Psoas muscle (tissue), 8 donors: ENCODE measurements at places on chromosomes 1 and 21.

DNA sequence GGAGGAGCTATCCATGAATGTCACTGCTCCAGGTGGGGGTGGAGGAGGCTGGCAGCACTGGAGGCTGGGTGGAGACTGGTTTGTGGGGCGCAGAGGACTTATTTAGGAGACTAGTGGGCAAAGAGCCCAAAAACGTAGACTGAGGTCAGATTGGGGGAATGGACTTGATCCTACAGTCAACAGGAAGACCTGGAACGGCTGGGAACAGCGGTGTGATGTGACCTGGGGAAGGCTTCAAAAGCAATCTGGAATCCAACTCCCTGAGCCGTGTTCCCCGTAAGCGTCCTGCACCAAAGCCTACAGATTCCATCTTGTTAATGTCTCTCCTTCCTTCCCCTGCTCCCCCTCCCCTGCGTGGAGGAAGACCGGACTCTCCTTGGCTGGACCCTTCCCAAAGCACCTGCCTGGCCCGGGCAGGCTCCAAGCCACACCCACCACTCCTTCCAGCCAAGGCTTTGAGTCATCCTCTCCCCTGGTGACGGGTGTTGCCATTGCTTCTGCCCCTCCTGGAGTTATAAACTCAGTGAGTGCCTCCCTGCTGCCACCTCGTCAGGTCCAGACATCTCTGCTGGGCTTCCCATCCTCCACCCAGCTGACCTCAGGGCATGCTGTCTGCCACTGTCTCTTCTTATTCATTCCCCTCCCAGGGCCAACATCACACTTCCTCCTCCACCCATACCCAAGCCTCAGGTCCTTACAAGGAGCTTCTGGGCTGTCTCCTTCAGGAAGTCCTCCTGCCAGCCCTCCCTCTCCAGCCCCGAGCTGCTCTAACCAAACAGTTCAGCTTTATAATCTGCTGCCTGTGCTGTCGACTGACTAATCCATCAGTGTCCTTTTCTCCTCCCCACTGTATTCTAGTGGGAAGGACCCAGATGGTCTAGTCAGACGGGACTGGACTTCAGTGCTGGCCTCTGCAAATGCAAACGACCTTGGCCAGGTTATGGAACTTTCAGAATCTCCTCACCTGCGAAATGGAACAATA lies 1.6 kb upstream of the CLSTN1 start:
- peak; percentile 62 for DNase-seq

- peak; percentile 15 for DNase-seq
These were observed 59.5 kb downstream of the S100B start for GRCh38 chr21:46545363-46545762.

- peak; percentile 94 for DNase-seq
These were observed 2.7 kb upstream of the HSPG2 start for GRCh38 chr1:21939650-21940374.

GRCh38 chr1:231311720-231312431 lies 25.8 kb downstream of the EXOC8 start:
- no peak for DNase-seq

- no peak for DNase-seq
These were observed 3.9 kb downstream of the RNF220 start for GRCh38 chr1:44408632-44409602.

DNA sequence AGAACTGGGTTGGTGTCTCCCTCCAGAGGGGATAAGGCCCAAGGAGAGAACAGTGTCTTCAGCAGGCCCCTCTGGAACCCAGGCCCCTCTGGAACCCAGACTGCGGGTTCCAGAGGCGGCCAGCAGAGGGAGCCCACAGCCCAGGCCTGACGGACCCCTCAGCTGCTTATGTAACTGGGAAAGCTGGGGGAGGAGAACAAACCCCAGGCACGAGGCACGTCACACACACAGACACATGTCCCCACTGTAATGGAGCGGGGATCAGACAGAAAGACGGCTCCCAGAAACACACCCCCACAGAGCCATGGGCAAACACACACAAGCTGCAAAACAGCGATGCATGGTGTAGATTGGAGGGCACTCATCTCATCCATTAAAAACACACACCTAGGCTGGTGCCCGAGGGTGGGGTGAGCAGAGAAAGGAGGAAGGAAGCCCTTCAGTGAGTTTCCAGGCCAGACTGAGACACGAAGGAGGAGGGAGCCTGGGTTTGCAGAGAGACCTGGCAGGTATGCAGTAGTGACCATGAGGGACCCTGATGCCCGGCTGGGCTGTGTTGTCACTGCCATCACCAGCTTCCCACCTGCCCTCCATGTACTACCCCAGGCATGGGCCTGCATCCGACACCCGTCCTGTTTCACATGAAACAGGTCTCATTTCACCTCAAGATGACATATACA lies 2.8 kb upstream of the IGSF8 start:
- peak; percentile 80 for DNase-seq

- DNase-seq = no peak
These were observed 14.7 kb downstream of the BEND5 start for GRCh38 chr1:48761986-48762385.

- no peak for DNase-seq
These were observed 12.6 kb downstream of the GTF2B start for GRCh38 chr1:88878731-88879130.

- DNase-seq = peak; percentile 61
These were observed 1.6 kb upstream of the KLHDC9 start for GRCh38 chr1:161096530-161096929.

- peak; percentile 79 for DNase-seq
These were observed 24.4 kb downstream of the PLXNA2 start for GRCh38 chr1:208219659-208220282.

DNA sequence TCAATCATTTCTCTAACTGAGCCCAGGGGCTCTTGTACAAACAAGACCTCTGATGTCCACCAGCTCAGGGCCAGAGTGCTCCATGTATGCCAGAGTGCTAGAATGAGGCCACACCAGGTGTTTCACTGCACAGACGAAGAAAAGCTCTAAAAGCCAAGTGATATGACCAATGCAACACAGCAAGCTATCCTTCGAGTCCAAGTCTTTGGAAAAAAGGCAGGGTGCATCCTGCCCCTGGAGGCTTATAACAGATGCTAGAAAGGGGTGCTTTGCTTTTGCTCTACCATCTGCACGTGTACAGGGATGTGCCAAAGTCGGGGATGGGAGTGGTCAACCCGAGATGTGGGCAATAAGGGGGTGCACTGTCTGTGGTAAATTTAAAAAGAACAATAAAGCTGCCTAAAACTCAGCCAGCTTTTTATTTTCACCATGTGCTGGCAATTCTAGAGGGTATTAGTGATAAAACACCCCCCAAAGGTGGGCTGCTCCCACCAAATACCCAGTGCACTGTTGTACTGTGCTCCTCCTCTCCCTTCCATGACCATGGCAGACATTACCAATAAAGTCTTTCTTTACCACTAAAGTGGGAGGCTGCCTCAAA lies 32.1 kb downstream of the SMIM12 start:
- no peak for DNase-seq

DNA sequence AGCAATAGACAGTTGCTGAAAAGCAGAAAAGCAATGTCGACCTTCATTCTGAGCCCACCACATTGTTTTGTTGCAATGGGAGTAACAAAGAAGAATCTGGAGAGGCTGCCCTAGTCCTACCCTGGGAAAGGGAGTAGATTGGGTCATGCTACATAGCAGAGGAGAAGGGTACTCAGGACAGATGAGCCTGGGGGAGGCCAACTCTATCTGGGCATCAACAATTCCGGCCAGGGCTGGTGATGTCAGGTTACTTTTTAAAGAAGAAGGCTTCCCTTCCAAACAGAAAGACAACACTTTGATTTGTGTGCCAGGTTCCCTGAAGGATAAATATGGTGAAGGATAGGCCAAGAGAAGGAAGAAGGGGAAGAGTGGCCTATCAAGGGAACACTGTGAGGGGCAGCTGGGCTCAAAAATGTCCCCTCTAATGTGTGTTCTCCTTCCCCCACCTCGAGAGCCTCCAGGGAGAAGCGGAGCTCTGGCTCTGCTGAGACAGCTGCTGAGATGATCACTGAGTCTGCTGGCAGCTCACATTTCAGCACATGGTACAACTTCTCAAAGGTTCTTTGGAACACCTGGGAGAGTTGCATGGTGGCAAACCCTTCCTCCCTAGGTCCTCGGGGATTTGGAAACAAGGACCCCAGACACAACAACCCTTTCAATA lies 3.2 kb upstream of the ADIPOR1 start:
- DNase-seq = peak; percentile 64

- DNase-seq = no peak
These were observed 143.2 kb upstream of the C1orf105 start for GRCh38 chr1:172277275-172277674.
